ENCODE measurements at places on chromosomes 3 and 15. TPM values are rescaled to one million over a fixed set of nuclear protein-coding genes. Genes with fewer than 3 reads are reported as not detected.

Gene PARP6
- total RNA-seq, result 52.4 TPM

Gene VILL
- total RNA-seq, result 5.6 TPM

DNA sequence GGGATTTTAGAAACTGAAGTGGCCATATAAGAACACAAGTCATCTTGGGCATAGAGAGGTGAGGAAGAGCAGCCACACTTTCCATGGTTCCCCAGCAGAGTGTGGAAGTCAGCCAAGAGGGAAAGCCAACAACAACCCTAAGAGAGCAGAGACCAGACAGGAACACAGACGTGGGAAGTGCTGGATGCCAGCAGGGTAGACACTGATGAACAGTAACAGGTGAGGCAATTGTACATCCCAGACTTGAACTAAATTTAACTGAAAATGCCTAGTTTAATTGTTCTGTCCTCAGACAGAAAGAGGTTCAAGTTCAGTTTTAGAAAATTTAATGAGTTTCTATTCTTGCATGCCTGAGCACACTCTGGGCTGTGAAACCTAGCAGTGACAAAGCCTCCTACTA, 212.1 kb downstream of the ATP8B4 start:
- DNase-seq, result no peak

- DNase-seq, result no peak
Measured at GRCh38 chr3:185656321-185656840, 70.3 kb downstream of the SENP2 start.

- DNase-seq, result no peak
Measured at GRCh38 chr3:23809294-23809693, 3.5 kb downstream of the UBE2E1 start.

GRCh38 chr15:99969261-99969920, 236.2 kb upstream of the LYSMD4 start:
- DNase-seq, result no peak

DNA sequence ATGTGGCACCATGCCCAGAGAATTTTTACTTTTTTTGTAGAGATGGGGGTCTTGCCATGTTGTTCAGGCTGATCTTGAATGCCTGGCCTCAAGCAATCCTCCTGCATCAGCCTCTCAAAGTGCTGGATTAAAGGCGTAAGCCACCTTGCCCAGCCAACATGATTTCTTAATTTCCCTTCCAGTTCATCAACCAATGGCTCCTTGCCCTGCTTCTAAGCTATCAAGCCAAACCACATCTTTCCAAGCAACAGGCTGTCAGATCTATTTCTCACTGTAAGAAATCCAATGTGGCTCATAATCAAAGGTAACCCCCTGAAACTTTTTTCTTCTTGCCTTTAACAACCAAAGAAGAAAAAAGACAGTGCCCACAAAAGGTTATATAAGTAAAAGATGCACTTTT, 204.2 kb upstream of the ICE2 start:
- no peak for DNase-seq

DNA sequence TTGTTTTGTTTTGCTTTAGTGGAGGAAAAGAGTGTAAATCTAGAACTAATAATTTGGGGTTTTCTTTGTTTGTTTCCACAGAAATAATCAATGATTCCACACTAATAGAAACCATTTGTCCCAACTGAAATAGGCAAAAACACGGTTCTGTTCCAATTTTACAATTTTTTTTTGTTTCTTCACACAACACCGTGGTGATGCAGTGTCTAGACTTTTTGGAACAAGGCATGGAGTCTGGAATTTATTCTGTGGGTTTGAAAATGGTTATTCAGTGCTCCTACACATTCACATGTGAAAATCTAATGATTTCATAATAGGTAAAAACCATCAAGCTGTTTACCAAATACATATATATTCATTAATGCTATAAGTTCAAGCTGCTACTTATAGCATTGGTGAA, 629.0 kb upstream of the TGFBR2 start:
- no peak for DNase-seq

DNA sequence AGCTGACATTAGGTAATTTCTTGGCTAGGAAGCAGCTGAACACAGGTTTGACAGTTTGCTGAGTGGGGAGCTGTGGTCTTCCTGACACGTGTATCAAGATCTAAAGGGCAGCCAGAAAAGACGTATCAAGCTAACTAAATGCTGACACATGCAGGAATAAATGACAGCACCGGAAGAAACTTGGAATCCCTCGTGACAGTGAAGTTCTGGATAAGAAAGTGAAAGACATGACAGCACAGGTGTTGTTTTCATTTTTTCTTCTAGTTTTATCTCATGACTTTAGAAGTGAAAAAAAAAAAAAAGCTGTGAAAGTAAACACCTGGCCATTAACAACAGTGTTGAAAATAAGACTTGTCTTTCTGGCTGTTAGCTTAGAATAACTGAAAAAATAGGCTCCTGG, 48.7 kb downstream of the FGF7 start:
- DNase-seq, result no peak
